ENCODE measurements at places on chromosomes 6 and 20.
A peak's percentile ranks its signal among the peaks of the same experiment; 100 is the strongest.

DNA sequence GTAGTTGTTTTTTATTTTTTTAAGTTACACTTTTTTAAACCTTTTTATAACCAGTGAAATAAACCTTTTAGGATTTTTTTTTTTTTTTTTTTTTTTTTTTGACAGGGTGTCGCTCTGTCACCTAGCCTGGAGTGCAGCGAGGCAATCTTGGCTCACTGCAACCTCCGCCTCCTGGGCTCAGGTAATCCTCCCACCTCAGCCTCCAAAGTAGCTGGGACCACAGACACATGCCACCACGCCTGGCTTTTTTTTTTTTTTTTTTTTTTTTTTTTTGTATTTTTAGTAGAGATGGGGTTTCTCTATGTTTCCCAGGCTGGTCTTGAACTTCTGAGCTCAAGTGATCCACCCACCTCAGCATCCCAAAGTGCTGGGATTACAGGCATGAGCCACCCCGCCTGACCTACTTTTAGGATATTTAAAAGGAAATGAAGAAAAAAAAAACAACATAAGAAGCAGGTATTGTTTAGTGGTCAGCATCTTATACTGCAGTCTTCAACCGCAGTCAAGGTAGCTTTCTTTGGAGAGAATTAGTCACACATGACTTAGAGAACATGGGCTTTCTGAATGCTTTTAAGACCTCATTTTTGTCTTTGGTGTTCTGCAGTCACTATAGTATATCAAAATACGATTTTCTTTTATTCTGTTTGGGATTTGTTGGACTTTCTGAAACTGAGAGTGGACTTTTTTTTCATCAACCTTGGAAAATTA is 1.6 kb downstream of the POLR1H start:
- no peak for DNase-seq

DNA sequence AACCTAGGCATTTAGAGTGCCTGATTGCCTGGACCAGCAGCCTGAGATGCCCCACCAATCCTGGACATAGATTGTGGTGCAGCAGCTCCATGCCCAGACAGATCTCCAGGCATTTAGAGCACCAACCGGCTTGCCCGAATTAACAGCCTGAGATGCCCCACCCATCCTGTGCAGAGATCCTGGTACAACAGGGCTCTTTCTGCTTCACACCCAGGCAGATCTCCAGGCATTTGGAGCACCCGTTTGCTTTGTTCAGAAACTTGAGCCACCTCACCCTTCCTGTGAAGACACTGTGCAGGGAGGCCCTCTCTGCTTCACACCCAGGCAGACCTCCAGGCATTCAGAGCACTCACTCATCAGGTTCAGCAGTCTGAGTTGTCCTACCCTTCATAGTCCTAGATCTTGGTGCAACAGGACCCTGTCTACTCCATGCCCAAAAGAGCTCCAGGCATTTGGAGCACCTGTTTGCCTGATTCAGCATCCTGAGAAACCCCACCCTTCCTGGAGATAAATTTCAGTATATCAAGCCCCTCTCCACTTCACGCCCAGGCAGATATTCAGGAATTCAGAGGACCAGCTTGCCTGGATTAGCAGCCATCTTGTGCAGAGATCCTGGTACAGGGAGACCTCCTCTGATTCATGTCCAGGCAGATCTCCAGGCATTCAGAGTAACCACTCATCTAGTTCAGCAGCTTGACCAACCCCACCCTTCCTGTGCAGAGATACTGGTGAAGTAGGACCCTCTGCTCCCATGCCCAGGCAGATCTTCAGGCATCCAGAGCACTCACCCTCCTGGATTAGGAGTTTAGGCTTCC is 189.2 kb upstream of the FERMT1 start:
- DNase-seq = peak; percentile 63

DNA sequence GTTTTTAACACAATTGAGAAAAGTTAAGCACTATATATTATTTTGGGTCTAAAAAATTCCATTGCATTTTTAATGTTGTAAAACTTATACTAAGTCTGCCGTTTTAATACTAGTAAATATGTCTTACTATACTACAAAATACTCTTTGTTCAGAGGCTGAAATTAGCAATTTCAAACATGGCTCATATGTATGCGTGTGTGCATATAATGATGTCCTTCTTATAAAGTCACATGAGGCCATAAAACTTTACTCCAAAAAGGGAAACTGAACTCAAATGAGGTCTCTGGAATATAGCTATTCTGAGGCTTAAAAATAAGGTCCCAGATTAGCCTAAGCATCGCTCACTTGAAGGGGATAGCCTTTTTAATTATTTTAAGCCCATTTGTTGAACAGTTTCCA is 224.0 kb downstream of the MYLK4 start:
- DNase-seq = no peak

- DNase-seq = no peak
Observed at GRCh38 chr6:56021943-56022342, 146.6 kb upstream of the BMP5 start.

GRCh38 chr6:12331474-12331873 is 41.3 kb downstream of the EDN1 start:
- DNase-seq = no peak

GRCh38 chr6:96014846-96015517 is 792 bp upstream of the FUT9 start:
- no peak for DNase-seq

- no peak for DNase-seq
Observed at GRCh38 chr20:41969656-41970055, 351.5 kb upstream of the CHD6 start.

- no peak for DNase-seq
Observed at GRCh38 chr20:17870086-17870740, 98.4 kb downstream of the SNX5 start.

GRCh38 chr6:64404396-64404795 is 768.8 kb downstream of the PHF3 start:
- no peak for DNase-seq

Data from RWPE2 (cell line).